ENCODE measurements at places on chromosomes 13 and 19.

DNA sequence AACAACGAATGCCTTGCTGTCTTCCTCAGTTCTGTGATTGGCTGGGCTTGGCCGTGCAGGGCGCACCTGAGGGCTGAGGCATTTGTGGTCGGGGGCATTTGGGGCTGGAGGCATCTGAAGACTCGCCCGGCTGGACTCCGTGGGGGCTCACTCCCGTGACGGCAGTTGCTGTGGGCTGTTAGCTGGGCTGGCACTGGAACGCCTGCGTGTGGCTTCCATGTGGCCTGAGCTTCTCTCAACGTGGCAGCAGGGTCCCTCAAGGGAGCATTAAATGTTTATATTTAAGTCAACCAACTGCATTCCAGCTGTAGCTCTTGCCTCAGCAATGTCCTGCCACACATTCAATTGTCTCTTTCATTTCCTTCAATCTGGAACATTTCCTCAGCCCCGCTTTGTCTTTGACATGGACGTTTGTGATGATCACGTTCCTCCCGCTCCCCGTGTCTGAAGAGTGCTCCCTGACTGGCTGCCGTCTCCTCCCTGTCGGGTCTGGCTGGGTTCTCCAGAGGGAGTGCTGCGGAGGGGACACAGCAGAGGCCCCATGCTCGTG lies 21.0 kb downstream of the CCDC8 start:
- no peak for DNase-seq

DNA sequence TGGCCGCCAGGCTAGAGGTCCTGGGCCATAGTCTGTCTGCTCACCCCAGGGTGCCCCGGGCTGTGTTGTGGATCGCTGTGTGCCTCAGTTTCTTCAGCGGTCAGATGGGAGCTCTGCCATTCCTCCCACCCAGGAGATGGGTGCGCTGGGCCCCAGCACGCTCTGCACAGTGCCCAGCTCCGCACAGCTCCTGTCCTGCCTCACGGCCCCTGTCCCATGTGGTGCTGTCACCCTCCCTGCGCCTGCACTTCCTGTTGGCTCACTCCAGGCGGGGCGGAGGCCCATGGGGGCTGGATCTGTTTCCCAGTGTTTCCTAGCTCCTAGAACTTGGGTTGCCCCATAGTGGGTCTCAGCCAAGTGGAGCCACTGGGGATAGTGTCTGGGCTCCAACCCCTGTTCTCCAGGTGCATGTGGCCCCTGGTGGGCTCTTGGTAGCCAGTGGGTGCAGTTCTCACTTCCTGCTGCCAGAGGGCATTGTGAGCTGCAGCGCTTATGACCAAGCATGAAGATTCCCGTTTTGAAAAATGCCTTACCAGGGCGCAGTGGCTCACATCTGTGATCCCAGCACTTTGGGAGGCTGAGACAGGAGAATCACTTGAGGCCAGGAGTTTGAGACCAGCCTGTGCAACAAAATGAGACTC lies 69.8 kb downstream of the KDM4B start:
- DNase-seq: peak; percentile 19

- no peak for DNase-seq
These were observed 233.6 kb downstream of the PCDH9 start for GRCh38 chr13:66996503-66996902.

- no peak for DNase-seq
These were observed 9.9 kb downstream of the FCHO1 start for GRCh38 chr19:17761148-17761547.

- no peak for DNase-seq
These were observed 136.4 kb downstream of the URI1 start for GRCh38 chr19:30078381-30078910.

GRCh38 chr19:40191836-40192646 lies 815 bp downstream of the MAP3K10 start:
- no peak for DNase-seq

GRCh38 chr13:70253834-70254233 lies 145.6 kb upstream of the KLHL1 start:
- DNase-seq: no peak

DNA sequence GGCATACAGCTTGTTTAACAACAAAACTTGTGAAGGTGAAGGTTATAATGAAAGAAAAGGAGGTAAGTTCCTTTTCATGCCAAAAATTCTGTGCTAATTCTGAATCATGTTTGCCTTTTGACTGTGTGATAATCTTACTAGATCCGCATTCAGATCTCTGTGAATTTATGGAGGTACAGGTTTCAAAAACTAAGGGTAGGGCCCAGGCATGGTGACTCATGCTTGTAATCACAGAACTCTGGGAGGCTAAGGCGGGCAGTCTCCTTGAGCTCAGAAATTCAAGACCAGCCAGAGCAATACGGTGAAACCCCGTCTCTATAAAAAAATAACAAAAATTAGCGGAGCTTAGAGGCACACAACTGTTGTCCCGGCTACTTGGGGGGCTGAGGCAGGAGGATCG lies 45.9 kb downstream of the PCDH9 start:
- DNase-seq: no peak

DNA sequence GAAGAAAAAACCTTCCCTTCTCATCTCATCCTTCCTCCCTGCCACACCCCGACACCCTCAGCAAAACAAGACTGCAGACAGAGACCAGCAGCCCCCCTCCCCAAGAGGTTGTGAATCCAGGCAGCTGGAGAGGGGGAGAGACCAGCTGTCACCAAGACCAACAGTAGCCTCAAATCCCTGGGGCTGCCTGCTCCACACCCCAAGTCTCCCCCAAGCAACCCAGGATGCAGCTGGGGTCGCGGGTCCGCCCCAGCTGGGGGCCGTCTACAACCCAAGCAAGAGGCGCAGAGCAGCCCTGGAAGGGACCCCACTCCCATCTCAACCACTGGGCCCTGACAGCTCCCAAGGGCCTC lies 7.1 kb downstream of the KLF16 start:
- DNase-seq: no peak

- DNase-seq: no peak
These were observed 716 bp upstream of the MAP2K2 start for GRCh38 chr19:4124638-4125037.

GRCh38 chr19:17949956-17950309 lies 17.0 kb upstream of the KCNN1 start:
- DNase-seq: no peak

GRCh38 chr13:42807866-42808265 lies 26.5 kb downstream of the FAM216B start:
- no peak for DNase-seq

DNA sequence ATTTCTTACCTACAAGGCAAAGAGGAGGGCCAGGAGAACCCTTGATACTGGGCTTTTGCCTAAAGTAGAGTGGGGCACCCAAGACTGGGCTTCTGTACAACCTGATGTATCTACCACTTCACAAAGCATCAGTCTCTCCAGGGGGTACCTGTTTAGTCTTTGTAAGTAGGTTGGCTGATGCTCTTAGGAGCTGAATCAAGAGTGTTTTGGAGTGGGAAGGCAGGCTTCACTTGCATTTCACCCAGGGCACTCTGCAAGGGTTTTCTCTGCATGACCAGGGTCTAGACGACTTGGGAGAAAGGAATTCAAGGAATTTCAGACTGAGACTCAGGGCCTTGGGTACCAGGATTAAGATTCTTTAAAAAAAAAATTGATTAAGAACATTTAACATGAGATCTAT lies 361.5 kb downstream of the RFC3 start:
- no peak for DNase-seq

GRCh38 chr13:106241974-106242953 lies 293.2 kb downstream of the EFNB2 start:
- DNase-seq: no peak

- DNase-seq: no peak
These were observed 2.1 kb downstream of the EFNB2 start for GRCh38 chr13:106533101-106533942.

- peak; percentile 17 for DNase-seq
These were observed 35.8 kb upstream of the MEDAG start for GRCh38 chr13:30870049-30870884.

GRCh38 chr19:50377051-50377461 lies 799 bp downstream of the NR1H2 start:
- DNase-seq: no peak

DNA sequence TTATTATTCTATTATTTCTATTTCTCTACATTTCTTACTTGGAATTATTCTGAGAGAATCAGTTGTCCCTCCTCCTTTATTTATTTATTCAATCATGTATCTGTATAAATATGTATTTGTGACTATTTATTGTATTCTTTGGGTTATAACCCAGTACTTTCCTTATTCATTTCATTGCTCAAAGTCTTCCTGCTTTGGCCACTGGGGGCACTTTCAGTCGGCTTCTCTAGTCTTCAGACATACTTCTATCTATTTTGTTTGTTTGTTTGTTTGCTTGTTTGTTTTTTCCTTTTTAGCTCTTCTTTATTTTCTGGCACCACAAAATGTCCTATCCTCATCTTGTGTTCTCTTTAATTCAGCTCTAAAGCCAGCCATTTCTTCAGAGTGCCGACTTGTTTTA lies 260.4 kb downstream of the NALCN start:
- DNase-seq: no peak

- no peak for DNase-seq
These were observed 54.6 kb downstream of the LACC1 start for GRCh38 chr13:43934273-43934672.

- DNase-seq: no peak
These were observed 2275.0 kb upstream of the PCDH20 start for GRCh38 chr13:63690672-63691071.

DNA sequence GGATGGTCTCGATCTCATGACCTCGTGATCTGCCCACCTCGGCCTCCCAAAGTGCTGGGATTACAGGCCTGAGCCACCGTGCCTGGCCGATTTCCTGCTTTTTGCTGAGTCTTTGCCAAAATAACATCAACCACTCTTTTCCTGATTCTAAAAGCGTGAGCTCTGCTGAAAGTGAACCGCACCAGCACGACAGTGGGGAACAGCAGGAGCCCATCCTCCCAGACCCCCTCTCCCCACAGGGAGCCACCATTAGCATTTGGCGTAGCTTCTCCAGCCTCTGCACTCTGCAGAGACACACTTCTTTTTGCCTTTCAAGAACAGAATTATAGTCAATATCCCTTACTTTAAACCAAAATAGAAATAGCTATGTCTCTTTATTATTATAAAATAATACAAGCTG lies 41.3 kb downstream of the MYH14 start:
- no peak for DNase-seq

- no peak for DNase-seq
These were observed 58.9 kb upstream of the SLC7A1 start for GRCh38 chr13:29654384-29654783.

- no peak for DNase-seq
These were observed 776.9 kb downstream of the GPC5 start for GRCh38 chr13:92175330-92175729.

DNA sequence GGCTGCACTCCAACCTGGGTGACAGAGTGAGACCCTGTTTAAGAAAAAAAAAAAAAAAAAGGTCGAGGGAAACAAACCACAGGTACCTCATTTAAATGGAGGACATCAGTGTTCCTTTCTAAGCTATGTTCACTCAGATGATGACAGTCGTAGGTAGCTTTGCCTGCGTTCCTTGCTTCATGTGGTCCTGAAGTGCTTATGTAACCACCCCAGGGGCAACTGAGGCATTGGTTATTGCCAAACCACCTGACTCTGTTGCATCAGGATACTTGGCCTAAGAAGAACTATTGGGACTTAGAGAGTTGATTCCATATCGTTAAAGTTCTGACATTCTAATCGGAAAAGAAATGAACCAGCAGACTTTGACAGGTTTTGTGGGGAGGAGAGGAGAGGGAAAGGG lies 51.7 kb downstream of the SPATA13 start:
- DNase-seq: no peak

- DNase-seq: no peak
These were observed 1323.6 kb upstream of the PRR20A start for GRCh38 chr13:55816976-55817601.
